ENCODE measurements at places on chromosomes 16 and 17. TPM values are rescaled to one million over a fixed set of nuclear protein-coding genes. Genes with fewer than 3 reads are reported as not detected.
A peak's percentile ranks its signal among the peaks of the same experiment; 100 is the strongest.

GRCh38 chr16:2715519-2715918, 4.5 kb downstream of the PRSS27 start:
- DNase-seq = peak; percentile 95

DNA sequence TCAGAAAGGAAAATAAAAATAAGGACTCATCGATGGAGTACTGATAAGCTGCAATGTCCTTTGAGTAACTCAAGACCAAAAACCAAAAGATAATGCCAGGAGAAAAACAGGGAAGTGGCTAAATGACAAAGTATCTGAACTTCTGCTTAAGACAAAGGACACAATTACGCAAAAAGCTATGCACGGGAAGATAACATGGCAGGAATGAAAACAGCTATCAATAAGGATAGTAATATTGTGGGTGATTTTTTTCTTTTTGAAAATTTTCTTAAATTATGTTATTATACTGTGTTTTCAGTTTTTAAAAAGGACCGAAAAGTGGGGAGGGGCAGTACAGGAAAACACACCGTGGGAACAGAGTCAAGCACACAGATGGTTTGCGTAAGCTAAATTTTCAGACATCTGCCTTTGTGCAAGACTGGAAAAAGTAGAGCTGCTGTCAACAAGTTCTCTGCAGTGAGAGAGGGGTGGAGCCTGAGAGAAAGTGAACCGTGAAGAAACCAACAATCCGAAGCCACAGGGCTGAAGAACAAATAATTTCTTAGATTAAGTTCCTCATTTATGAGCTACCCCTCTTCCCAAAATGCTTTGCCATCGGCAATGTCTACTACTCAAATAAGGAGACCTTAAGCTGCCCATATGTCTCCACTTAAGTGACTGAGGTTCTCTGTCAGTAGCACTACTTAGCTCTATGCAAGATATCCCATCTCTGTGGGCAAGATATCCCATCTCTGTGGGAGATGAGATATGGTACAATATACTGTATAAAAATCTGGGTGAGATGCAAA, 99.9 kb upstream of the CORO6 start:
- DNase-seq = no peak

KRTAP2-1 gene
- total RNA-seq = not detected

DNA sequence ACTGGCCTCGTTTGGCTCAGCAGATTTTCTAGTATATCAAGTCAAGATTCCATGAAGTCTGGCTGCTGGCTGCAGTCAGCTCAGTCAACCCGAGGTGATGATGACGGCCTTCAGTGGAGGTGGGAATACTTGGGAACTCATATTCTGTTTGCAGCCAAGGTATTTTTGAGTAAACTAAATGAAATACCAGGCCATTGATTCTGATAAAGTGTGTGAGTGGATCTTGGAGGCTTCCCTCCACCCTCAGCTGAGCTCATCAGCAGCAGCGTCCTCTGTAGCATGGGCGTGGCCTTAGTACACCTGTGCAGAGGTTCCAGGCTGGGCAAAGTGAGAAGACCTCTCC, 22.0 kb upstream of the TACO1 start:
- no peak for DNase-seq

ZNF624 gene
- 1.4 TPM for total RNA-seq

LRRC37B gene
- total RNA-seq = 29.7 TPM

DNA sequence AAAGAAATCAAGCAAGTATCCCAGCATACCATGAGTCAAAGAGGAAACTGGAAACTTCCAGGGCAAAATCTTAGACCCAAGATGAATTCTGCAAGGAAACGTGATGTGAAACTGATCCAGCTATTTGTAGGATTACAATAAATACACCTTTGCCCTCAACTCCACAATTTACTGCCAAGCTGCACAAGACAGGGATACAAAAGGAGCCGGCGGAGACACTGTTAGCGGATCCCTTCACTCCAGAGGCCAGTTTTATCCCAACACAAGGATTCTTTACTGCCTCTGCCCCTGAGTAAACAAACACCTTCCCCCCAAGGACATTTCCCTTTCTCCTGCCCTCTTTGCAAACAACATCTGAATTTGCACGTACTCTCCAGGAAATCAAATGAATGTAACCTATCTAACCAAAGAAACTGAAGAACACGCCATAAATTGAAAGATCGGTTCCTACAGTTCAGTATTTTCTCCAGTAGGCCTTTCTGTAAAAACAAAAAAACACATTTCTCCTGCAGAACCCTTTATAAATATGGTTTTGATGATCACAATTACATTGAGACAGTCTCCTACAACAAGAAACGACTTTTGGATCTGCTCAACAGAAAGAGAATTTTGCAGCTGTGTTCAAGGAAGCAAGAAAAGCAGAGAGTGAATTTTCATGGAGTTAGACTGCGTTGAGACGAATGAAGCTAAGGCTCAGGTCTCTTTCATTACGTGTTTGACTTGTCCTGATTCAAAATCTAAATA, 1.4 kb upstream of the CBX2 start:
- DNase-seq = no peak

GRCh38 chr17:21075739-21076085, 32.9 kb upstream of the USP22 start:
- DNase-seq = no peak

GRCh38 chr16:67202956-67203493, 4.1 kb downstream of the ELMO3 start:
- no peak for DNase-seq

GRCh38 chr16:85680352-85680944, 8.3 kb downstream of the GINS2 start:
- DNase-seq = no peak

CACNG4 gene
- 2.1 TPM for total RNA-seq

TNS4 gene
- total RNA-seq = 2.1 TPM

DNA sequence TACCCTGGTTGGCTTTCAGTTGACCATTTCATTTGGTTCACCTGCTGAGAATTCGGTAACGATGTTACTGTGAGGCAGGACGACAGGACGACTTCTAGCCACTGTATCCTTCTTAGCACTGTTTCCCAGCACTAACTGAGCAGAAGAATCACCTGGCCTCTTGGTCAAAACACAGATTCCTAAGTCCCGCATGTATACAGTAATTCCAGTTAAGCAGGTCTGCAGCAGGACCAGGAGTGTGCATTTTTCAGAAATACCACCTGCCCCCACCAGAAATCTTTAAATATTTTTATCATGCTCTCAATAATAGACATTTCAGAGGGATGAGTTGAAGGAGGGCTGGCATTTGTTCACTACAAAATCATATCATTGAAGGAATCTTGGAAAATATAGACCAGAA, 22.6 kb downstream of the RSL1D1 start:
- DNase-seq = no peak

- no peak for DNase-seq
Measured at GRCh38 chr16:81238296-81239011, at the start of gene BCO1. Gene BCO1 (plus strand): TSS chr16:81238689. CDS start chr16:81238909, 220 bp downstream.

DNA sequence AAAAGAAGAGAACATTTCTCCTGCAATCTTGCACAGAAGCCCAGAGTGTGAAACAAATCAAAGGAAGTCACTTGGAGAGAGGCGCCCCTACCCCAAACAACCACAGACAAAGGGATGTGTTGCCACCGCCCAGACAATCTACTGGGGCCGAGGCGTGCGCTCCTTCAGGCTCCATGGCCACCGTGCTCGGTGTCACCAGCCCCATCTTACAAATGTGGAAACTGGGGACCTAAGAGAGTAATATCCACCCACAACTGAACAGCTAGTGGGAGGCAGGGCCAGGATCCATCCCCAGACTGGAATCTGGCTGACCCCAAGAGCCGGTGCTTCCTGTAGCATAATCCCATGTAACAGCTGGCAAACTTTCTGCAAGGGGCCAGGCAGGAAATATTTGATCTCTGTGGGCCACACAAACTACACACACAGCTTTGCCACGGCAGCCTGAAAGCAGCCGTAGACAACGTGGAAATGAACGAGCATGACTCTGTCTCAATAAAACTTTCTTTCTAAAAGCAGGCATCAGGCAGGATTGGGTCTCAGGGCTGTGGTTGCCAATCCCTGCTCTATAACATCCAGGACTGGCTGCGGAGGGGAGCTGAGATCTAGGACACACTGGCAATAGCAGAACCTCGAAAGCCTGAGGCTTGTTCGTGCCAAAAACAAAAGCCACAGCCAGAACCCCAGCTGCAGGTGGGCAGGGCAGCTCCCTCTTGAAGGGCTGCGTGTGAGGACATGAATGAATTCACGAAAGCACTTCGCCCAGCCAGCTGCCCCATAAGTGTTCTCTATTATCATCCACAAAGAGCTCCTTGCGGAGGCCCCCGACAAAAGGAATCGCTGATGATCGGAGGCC, 26.6 kb upstream of the GINS2 start:
- no peak for DNase-seq

FBXL16 gene
- total RNA-seq = 4.8 TPM

KRT33A gene
- not detected for total RNA-seq

GUCY2D gene
- not detected for total RNA-seq

Measured in upper lobe of left lung (tissue), 6 donors.